ENCODE measurements at places on chromosomes 2 and 18.
A peak's percentile ranks its signal among the peaks of the same experiment; 100 is the strongest.

GRCh38 chr2:207892716-207893402 is 123.2 kb upstream of the FZD5 start:
- peak; percentile 54 for DNase-seq

DNA sequence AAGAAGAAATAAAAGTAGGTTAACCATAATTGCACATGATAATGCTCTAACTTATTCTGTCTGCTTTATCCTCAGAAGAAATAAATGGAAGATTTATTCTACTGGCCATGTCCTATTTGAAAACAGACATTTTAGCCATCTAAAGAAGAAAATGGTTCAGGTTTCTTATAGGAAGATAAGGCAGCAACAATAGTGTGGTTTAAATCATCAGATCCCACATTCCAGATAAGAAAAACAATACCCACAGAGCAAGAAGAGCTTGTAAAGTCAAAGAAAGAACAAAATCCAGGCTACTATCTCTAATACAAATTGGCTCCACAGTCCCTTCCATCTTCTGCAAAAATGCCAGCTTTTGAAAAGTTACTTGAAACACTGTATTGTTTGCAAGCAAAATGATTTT is 49.3 kb downstream of the L3MBTL4 start:
- no peak for DNase-seq

- peak; percentile 6 for DNase-seq
Observed at GRCh38 chr2:222523783-222524544, 99.6 kb downstream of the SGPP2 start.

- DNase-seq = peak; percentile 89
Observed at GRCh38 chr2:207768168-207768865, 1.4 kb downstream of the FZD5 start.

DNA sequence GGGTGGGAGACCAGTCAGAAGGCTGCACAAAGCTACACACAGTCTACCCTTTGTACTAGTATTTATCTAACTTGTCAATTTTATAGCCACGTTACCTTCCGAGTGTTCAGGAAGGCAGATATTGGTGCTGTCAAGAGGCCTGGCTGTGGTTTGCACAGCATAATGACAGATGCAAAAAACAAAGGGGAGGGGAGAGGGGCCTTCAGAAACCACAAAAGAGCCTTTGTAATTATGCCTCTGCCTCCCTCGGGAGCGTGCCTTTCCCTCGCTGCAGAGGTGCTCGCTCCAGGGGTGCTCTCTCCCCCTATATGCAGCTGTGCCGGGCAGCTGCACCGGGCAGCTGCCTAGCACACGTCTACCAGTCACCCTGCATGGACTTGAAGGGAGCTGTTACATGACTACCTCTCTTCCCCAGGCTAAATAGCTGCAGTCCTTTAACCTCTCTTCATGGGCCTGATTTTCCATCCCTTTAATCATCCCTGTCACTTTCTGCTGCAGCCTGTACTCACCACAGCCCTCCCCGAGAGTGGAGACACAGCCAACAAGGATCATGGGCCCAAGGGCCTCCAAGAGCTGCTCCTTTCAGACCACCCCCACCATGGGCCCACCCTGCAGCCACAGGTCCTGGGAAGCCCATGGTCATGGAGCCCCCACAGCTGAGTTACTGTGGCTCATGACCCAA is 168.4 kb upstream of the PKDCC start:
- DNase-seq = no peak

- no peak for DNase-seq
Observed at GRCh38 chr18:46164920-46165319, 60.7 kb downstream of the HAUS1 start.

DNA sequence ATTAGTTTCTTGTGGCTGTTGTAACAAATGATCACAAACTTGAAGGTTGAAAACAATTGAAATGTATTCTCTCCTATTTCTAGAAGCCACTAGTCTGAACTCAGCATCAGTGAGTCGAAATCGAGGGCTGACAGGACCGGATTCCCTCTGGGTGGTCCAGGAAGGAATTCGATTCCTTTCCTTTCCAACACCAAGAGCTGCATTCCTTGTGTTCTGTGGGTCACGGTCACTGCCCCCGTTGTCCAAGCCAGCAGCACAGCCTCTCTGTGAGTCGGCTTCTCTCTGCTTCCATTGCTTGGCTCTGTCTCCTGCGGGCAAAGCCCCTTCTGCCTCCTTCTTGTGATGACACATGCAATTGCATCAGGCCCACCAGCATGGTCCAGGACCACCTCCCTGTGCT is 67.3 kb downstream of the SMIM21 start:
- no peak for DNase-seq

DNA sequence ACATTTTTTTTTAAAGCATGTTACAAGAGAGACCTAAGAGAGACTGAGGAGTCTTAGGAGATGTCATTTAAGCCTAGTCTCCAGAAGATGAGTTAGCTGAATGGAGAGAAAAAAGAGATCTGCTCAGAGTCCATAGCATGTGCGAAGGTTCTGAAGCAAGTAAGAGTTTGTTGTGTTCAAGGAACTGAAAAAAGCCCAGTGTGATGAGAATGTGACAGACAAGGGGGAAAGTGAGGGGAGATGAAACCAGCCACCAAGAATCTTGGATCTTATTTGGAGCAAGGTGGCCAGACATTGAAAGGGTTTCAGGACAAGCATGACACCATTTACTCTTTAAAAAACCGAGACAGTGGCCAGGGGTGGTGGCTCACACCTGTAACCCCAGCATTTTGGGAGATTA is 5.2 kb upstream of the MOB1A start:
- no peak for DNase-seq

DNA sequence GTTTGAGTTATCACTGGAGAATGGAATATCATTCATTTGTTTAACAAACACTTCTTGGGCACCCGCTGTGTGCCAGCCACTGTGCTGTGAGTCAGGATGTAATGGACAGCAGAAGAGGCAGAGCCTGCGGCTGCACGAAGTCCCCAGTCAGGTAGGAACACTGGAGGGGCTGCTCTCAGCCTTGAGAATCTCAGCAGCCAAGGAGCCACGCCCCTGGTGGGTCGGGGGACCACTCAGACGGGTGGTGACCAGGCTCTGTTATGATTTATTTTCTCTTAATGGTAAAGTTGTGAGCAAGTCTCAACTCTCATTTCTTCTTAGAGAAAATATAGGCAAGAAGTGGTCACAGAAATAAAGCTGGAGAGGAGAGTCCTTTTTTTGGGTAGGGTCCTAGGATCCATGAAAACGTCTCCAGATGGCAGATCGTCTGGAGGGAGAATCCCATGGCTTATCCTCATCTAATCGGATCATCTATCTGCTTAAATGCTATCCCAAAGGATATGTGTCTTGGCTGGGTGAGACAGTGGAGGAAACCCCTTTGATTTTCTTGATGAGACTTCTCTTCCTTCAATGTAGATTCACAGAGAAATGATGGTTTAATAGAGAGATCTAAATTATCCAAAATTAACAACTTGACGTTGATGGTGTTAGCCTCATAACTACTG is 129.1 kb upstream of the LGALSL start:
- no peak for DNase-seq

DNA sequence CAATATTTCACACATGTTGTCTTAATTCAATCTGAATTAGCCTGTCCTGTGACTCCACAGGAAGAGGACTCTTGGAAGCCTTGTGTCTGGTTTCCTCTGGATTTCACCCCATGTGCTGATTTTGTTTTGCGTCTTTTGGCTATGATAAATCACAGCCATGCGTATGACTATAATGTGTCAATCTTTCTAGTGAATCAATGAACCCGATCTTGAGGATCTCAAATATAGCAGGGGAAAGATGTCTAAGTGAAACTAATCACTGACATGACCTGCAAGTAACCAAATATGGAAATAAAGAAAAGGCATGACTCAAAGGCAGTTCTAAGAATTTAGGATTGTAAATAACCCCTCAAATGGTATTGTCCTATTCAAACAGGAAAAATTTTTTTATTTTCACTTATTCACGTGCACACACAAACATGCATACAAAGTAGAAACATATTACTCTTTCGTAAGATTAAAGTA is 8.2 kb downstream of the WDFY1 start:
- no peak for DNase-seq

DNA sequence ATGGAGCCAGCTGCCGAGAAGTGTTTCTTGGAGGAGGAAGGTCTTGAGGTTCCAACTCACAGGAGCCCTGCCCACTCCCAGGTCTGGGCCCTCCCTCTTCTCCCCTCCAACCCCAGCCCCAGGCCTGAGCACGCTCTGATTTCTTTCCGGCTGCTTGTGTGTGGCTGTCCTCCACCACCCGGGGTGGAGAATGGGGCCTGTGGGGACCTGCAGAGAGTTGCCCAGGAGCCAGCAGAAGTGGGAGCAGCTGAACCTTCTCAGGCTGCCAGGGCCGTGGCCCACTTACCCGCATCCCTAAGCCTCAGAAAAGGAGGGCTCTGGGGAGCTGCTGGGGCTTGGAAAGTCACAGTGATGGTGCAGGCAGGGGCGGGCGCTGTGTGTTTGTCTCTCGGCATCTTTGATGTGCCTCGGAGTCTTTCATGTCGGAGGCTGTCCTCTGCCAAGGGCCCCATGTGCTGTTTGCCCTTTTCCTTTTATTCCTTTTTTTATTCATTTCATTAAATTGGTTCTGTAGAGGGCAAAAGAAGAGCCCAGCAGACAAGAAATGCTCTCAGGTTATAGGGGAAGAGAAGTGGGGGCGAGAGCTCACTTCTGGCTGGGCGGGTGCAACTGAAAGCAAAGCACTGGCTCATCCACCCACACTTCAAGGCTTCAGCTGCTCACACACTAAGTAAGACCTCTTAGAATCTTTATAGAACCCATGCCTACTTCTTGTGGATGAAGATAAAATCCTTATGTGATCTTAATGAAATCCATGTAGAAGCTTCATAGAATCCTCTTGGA is 52.5 kb downstream of the SDC1 start:
- peak; percentile 21 for DNase-seq

DNA sequence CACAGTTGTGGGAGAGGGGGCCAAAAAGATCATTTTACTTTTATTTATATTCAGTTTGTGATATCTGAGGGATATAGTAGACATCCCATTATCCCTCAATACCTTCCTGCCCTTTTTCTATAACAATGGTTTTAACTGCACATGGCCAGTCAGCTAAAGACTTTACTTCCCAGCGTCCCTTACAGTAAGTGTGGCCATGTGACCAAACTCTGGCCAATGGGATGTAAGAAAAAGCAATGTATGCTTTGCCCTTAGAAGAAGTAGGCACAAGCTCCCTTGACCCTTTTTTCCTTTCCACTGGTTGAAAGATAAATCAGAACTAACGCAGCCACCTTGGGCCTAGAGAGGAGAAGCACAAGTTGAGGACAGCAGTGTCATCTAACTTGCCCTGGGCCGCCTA is 44.6 kb upstream of the LRPPRC start:
- DNase-seq = no peak

DNA sequence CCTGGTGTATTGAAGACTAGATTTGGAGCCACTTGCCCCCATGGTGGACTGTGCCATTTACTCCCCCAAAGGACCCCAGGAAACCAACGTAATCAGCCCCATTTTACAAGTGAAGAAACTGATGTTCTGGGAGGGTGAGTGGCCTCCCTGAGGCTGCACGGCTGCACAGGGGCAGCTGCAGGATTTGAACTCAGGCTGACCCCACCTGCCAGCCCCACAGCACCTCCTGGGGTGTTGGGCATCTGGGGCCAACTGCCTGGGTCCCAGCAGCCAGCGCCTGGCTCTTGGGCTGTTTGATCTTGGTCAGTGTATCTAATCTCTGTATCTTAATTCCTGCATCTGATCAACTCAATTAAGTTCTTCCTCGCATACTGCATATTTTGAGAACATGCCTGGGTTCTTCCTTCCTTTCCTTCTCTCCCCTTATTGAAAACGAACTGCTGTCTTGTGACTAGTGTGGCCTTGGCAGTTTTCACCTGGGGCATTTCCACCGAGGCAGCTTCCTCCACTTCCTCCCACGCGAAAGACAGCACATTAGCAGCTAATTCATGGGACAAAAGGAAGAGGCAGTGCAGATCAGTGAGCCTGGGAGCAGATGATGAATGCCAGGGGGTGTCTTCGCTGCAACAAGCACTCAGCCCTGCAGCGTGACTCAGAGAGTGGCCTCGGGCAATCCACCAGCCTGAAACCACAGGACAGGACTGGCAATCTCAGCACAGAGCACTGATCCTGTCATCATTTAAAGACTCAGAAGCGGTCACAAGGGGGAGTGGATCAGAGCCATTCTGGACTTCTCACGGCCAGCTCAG is 184.1 kb upstream of the RAB12 start:
- DNase-seq = peak; percentile 97

GRCh38 chr18:10995550-10995949 is 153.8 kb downstream of the PIEZO2 start:
- DNase-seq = peak; percentile 15

DNA sequence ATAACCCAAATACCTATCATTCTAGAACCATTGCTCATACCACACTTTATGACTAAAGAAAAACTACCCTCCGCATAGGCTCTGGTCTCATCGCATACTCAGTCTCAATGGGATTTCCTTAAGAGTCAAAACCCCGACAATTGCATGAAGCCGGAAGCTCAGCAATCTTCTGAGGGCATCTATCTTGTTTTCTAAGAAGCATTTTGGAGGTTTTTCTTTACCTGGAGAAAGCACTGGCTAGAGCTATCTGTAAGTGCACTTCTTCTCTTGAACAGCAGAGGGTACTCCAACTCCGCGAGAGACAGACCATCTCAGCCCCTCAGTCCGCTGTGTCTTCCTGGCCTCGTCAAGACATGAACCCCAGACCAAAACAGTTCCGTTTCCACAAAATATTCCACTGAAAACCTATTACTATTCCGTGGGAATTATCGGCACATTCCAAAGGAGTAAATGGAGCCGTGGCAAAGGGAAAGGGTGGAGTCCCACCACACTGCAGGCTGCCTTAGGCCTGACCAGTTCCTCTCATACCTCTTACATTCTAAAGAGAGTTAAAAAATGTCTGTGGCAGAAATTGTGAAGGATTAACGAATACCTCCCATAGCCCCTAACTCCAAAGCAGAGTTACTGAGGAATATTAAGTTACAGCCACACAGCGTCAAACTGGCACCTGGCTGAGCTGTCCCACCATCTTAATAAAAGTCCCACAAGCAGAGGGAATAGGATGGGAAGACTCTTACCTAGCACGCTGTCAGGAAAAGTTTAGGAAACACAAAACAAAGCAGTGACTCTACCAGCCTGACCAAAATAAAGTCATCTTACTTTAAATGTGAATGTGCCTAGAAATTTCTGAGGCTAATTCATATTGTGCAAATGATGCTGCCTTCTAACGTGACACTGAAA is 325.6 kb upstream of the VRK2 start:
- DNase-seq = peak; percentile 67

DNA sequence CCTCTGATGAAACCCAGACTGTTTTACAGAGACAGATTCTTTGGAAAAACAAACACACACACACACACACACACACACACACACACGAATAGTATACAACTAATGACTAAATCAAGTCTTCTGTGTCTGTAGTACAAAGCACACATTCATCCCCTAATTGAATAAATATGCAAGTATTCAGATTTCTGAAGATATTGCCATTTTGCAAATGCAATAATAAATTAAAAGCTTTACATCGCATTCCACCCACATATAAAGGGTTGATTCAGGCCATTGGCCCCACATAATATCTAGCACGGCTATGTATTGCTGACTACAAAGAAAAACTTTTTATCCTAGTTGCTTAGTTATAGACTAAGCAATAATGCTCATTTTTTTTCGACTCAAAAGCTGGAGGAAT is 86.2 kb downstream of the PAX3 start:
- DNase-seq = no peak

- peak; percentile 89 for DNase-seq
Observed at GRCh38 chr18:76450452-76451395, 44.3 kb downstream of the ZNF516 start.
